Skin of body (tissue), 3 donors: ENCODE measurements at places on chromosomes 11 and 22. TPM values are rescaled to one million over a fixed set of nuclear protein-coding genes. Genes with fewer than 3 reads are reported as not detected.

Gene CDPF1
- total RNA-seq: 6.2 TPM

- DNase-seq: no peak
Observed at GRCh38 chr11:72721276-72721675, 30.9 kb downstream of the ARAP1 start.

Gene GUCY1A2
- total RNA-seq: 10.6 TPM

Gene KRTAP5-9
- not detected for total RNA-seq

Gene DDIAS
- 3.3 TPM for total RNA-seq

Gene ABCG4
- 1.1 TPM for total RNA-seq

Gene IL17REL
- not detected for total RNA-seq

GRCh38 chr11:65069217-65069616, 10.9 kb upstream of the NAALADL1 start:
- no peak for DNase-seq
